ENCODE measurements at places on chromosomes 4 and X.

DNA sequence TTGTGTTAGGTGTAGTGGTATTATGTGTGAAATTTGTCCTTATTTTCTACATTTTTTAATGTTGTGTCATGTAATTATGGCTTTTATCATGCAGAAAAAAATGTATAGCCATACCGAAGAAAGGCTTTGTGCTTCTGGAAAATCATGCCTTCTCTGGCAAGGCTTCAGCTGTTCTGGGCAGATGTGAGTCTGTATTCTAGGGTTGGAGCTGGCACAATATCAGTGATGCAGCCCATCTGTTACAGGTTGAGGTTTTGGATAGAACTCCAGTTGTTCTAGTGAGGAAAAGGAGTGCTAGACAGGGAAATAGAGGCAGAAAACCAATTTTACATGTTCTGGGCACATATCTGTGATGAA is 44.8 kb upstream of the PRSS12 start:
- no peak for DNase-seq

- DNase-seq = no peak
These were observed 239.8 kb downstream of the DCAF12L2 start for GRCh38 chrX:125926295-125926694.

GRCh38 chrX:55524487-55524886 is 34.8 kb upstream of the USP51 start:
- no peak for DNase-seq

DNA sequence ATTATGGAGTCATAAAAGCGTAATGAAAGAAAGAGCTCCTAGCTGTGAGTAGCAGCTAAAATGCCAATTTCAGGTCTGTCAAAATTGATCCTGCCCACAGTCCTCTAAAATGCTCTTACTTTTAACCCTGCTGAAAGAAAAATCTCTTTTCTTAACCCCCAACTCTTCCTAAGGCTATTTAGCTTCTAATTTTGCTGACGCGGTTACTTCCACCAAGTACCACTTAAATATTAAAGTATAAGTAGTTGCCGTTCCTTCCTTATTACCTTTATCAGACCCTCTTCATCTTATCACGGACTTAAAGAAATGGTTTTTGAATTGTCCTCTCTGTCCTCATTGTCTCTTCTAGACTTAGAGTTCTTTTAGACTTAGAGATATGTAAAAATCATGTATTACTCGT is 272.2 kb downstream of the FRMPD4 start:
- DNase-seq = no peak

DNA sequence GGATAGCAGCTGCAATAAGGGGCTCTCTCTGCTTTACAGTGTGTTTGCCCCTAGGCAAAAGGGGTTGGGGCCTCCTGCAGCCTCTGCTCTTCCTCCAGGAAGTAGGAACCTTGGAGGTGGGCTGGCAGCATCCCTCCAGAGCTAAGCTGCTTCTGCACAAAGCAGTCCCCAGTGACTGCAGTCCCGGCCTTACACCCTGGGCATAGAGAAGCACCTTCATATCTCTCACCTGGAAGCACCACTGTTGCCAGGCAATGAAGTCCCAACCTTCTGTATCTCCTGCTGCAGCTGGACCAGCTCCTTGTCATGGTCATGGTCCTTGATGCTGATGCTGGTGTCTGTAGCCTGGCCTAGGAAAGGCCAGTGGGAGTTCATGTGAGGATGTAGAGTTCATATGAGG is 171.1 kb upstream of the TET2 start:
- DNase-seq = no peak

- no peak for DNase-seq
These were observed at the start of gene EDNRA for GRCh38 chr4:147480891-147481576. TSS of gene EDNRA (plus strand) at chr4:147481097. CDS start at chr4:147485682, 4,585 bp downstream.

- no peak for DNase-seq
These were observed 91.3 kb downstream of the GUCY2F start for GRCh38 chrX:109390556-109390955.

- DNase-seq = no peak
These were observed 25.6 kb downstream of the FHDC1 start for GRCh38 chr4:152961773-152962115.

GRCh38 chr4:154208424-154208823 is 283.2 kb downstream of the DCHS2 start:
- DNase-seq = no peak

- no peak for DNase-seq
These were observed 98.0 kb upstream of the DCLK2 start for GRCh38 chr4:149980121-149980682.

DNA sequence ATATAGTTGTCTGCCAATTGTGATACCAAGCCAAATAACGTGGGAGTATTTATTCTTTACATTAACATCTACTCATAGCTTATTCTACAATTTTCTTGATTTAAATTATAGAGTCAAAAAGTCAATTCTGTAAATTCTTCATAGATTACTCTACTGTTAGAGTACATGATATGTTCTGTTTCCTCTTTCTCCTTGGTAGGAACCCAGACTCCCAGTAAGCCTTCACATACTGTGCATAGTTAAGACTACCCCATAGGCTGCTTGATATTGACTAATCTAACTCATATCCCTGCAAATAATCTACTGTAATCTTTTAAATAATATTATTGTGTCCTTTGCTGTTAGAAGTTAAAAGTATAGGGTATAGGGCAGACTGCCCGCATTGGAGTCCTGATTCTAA is 35.4 kb downstream of the BANK1 start:
- DNase-seq = no peak

GRCh38 chrX:81238166-81238565 is 36.3 kb downstream of the SH3BGRL start:
- DNase-seq = no peak

- peak; percentile 81 for DNase-seq
These were observed 32.0 kb downstream of the CTBP1 start for GRCh38 chr4:1216869-1217294.

DNA sequence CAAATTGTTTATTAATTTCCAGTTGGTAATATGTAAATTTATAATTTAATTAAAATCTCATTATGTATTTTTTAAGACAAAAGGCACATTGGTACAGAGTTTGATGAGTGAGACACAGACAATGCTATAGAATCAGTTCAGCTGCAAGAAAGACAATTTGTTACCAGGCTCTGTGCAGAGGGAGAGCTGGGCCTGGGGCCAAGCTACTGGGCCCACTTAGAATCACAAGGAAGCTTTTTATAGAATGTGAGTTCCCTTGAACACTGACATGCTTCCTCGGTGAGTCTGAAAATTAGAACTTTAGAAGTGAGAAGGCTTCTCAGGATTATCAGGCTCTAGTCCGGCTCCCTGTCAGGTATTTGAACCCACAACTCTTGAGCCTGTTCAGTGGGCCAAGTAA is 129.0 kb downstream of the AFF2 start:
- no peak for DNase-seq

- no peak for DNase-seq
These were observed 231.1 kb upstream of the ANXA3 start for GRCh38 chr4:78320349-78320935.

- no peak for DNase-seq
These were observed 191.3 kb downstream of the KCNIP4 start for GRCh38 chr4:21757248-21757647.

GRCh38 chr4:3689006-3689405 is 77.2 kb upstream of the ADRA2C start:
- no peak for DNase-seq

- no peak for DNase-seq
These were observed 163.2 kb upstream of the INTU start for GRCh38 chr4:127469542-127469941.

- no peak for DNase-seq
These were observed 153.4 kb downstream of the FSTL5 start for GRCh38 chr4:162010362-162010761.

GRCh38 chrX:113828470-113828869 is 755.4 kb upstream of the HTR2C start:
- DNase-seq = no peak

- no peak for DNase-seq
These were observed 8.1 kb downstream of the NEK1 start for GRCh38 chr4:169604131-169604900.

DNA sequence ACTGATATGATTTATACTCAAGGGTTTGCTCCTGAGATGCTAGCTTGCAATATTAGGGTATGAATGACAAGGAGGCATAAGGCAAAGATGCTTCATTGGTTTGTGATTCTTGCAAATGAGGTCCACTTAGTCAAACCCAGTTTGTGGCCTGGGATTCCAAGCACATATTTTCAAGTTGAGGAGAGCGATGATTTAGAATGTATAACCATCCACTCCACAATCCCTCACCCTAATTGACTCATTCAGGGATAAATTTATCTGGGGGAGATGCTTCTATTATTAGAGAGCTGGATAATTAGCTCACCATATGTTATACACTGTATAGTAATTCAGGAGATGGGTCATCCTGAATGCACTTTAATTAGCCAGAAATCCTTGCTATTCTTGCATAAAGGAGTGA is 118.3 kb upstream of the PUDP start:
- DNase-seq = no peak

DNA sequence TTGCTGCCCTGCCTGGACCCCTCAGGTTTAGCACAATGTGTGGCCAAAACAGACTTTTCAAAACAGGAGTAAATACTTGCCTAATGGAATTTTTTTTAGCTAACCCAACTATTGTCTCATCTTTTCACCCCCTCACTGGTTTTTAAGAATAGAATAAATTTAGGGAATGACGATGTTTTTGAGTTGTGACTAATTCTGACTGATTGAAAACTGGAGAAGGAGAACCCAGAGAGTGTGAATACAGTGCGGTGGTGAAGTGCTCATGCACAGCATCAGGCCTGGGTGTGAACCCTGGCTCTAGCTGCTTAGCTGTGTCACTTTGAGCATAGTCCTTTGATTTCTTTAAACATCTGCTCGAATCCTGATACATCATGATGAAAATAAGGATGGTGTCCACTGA is 10.5 kb downstream of the ANTXR2 start:
- no peak for DNase-seq

DNA sequence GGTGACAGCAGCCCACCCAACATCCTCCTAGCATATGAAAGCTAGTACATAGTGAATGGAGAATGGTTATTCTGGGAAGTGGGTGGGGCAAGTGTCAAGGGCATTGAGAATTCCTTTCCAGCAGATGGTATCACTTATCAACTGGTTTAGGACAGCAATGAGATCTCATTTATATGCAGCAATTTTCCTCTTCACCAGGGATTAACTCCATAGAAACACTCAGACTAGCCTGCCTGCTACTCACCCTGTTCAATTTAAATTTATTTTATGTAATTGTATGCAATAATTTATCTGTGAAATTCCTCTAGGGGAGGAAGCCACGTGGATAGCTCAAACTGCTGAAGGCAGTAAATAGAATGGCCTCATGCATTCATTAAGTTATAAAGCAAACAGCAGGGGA is 101.6 kb upstream of the MID1IP1 start:
- no peak for DNase-seq

GRCh38 chr4:3365871-3366842 is 73.3 kb downstream of the RGS12 start:
- DNase-seq = no peak

DNA sequence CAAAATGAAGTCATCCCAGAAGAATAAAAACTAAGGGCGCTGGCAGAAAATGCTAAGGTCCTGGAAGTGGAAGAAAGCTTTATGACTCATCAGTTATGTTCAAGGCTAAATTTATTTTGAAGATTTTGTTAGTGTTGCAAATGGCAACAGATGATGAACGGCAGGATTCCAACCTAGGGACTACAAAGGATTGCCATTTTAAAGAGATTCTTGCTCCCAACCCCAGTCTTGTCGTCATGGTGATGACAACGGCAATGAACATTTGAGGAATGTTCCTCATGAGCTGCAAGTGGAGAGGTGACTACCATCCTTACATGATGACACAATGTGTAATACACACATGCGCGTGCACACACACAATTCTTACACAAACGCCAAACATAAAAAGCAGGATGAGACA is 54.4 kb upstream of the FTHL17 start:
- no peak for DNase-seq
